ENCODE measurements at places on chromosomes 5 and 9.

DNA sequence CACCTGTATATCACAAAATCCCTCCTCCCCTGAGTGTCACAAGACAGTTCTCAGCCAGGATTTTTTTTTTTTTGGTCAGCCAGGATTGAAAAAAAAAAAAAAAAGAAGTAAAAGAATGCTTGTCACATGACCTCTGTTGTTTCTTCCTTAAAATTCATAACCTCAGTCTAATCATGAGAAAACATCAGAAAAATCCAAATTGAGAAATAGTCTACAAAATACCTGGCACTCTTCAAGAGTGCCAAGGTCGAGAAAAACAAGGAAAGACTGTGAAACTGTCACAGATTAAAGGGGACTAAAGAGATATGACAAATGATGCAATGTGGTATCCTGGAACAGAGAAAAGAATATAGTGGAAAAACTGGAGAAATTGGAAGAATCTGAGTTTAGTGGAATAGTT, 58.5 kb upstream of the SUB1 start:
- no peak for DNase-seq

DNA sequence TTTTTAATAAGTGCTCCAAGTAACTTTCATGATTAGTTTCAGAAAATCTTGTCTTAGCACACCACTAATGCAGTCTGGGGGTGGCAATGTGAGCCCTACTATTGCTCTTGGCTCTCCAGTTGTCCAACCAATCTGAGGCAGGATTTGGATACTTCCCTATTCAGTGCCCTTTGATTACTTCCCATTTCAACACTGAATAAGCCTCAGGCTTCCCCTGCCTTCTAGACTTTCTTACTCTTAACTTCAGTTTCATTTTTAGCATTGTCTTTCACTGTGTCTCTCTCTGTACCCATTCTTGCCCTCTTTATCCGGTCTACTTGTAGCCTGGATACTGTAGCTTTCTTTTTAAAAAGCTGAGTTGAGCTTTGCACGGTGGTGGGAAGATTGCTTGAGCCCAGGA, 186.1 kb downstream of the C9orf152 start:
- DNase-seq: no peak

DNA sequence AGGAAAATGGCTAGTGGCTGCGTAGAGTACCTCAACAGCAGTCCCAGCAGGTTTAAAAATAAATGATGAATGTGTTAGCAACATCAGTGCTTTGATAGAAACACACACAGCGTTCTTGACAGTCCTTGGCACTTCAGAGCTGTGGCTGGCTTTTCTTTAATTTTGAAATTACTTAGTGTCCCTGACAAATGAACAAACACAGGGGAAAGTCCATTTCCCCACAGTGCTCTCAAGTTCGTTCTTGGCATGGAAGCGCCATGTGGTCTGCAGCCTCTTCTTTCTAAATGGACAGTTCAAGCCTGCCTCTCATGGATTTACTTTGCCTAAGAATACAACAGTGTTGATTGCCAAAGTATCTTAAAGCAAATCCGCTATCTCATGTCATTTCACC, 102.2 kb downstream of the ADAMTS12 start:
- no peak for DNase-seq

- DNase-seq: no peak
Measured at GRCh38 chr9:70988551-70988950, 132.9 kb downstream of the TRPM3 start.

DNA sequence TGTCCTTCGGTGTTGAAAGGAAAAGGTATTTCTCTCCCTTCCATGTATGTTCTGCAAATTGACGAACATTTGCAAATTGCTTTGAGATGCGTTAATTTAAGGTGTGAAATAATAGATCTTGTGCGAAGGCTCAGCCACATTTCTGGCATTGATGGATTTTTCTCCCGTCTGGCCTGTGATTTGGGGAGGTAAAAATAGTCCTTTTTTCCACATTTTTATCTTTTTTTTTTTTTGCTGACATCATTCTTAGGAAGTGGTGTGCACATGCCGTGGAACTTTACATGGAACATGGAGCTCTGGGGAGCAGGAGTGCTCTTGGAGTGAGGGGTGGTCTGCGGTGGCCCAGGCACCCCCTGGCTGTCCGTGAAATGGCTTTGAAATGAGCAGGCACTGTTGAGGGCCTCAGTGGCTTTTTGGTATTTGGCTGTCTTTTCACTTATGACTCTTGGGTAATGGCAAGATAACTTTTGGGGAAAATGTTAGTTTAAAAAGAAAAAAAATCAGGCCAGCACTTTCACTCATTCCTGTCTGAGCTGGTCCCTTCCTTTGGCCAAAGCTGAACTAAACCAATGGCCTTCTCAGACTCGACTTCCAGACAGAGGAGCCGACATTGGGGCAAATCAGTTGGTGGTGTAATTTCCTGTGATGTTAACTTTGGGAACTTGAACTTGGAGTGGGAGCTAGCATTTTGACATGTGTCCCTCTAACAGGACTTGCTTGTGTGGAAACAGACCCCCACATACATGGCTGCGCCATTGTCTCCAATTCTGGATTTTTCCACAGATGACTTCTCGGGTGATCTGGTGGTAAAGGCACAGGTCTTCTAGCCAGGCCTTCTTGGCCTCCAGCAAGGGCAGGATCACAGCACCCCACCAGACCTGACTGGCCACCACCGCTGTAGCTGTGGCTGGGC, 4.2 kb downstream of the NEK6 start:
- no peak for DNase-seq

Data from AG08396 (cell line).